Hematopoietic multipotent progenitor cell treated with erythropoietin and hydrocortisone succinate and interleukin-3 and kit ligand, for 15 days (in vitro differentiated cells): ENCODE measurements at places on chromosomes 3 and 15.

DNA sequence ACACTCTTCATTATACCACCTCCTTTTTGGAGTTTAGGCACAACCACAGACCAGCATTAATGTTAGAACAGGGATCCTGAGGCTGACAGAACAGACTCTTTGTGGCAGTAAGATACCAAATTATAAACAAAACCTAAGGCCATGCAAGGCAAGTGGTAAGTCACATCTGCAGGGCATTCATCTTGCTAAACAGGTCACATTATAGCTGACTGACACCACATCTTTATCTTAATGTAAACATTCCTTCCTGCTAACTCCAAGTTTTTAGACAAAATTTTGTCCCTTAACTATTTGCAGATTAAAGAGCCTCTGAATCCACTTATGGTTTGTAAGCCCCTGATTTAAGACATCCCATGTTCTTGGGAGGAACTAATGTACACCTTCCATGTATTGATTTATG is 500.6 kb downstream of the PYDC2 start:
- DNase-seq = no peak

DNA sequence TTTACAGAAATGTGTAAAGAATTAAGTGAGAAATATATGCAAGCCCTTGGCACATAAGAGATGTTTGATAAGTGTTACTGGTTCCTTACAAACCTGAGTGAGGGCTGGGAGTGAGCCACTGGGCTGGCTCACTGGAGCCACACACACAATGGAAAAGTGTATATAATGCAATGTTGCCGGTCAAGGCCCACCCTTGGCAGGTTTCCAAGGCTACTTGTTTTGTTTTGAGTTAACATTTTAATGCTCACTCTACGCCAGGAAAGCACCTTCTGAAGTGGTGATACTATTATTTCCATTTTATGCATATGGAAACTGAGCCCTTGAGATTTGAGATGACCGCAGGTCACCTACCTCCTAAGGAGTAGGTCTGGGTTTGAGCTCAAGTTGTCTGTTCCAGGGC is 71.8 kb upstream of the FHIT start:
- no peak for DNase-seq

- no peak for DNase-seq
These were observed 12.8 kb downstream of the NXPE3 start for GRCh38 chr3:101791778-101792177.

DNA sequence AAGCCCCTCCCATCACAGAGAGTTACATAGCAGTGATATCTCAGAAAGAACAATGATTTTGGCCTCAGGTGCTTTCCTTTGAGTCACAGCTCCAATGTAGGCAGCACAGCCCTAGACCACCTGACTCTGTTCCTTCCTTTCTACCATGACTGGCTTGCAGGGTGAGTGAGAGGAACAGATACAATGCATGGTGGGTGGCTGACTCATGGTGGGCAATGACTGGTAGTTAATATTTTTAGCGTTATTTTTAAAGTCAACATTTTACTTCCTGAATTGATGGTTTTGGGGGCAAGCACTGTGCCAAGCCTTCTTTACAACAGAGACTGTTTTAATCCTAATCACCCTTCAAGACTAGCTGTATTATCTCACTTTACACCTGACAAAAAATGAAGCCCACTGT is 32.8 kb upstream of the ST3GAL6 start:
- no peak for DNase-seq

- no peak for DNase-seq
These were observed 71.1 kb downstream of the SENP2 start for GRCh38 chr3:185657211-185657610.

DNA sequence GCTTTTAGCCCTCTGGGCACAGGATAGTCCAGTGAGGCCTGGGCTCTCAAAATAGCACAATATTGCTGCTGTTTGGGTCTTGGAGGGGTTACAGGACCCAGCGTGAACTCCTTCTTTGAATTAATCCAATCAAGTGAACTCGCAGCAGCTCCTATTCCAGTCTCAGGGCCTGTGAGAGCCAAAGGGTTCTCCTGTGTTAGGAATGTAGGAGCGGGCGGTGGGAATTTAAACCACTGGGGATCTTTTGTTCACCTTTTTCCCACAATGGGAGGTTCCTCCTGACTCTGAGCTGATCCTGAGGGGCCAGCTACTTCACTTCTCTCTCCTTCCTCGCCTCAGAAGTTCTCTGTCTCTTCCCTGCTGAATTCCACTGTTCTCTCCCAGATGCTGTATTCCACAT is 504.0 kb downstream of the UNC13C start:
- no peak for DNase-seq

DNA sequence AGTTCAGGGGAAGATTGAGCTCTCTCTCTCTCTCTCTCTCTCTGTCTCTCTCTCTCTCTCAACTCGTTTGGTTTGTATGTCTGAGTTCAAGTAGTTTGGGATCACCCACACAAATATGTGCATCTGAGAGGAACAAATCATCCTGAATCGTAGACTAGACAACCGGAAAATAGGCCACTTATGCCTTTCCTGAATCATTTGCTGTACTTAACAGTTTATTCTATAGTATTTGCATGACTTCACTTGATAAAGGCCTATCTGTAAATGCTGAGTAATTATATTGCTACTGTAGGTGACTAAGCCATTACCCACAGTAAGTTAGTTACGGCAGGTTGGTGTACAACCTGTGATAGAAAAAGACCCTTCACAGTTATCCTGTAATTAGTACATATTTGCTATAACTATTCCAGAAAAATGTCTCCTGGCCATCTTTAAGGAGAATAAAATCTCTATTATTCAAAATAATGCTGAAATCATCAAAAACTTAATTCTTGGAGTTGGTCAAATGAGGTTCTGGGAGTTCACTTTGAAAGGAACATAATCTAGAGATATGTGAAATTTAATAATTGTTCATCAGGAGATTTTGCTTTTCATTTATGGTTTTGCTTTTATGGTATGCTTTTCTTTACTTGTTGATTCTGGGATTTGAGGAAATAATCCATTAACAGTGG is 31.1 kb downstream of the OXSM start:
- DNase-seq = no peak

GRCh38 chr3:84963137-84963536 is 4.3 kb downstream of the CADM2 start:
- no peak for DNase-seq

- DNase-seq = no peak
These were observed 12.0 kb downstream of the STARD5 start for GRCh38 chr15:81311752-81312464.

DNA sequence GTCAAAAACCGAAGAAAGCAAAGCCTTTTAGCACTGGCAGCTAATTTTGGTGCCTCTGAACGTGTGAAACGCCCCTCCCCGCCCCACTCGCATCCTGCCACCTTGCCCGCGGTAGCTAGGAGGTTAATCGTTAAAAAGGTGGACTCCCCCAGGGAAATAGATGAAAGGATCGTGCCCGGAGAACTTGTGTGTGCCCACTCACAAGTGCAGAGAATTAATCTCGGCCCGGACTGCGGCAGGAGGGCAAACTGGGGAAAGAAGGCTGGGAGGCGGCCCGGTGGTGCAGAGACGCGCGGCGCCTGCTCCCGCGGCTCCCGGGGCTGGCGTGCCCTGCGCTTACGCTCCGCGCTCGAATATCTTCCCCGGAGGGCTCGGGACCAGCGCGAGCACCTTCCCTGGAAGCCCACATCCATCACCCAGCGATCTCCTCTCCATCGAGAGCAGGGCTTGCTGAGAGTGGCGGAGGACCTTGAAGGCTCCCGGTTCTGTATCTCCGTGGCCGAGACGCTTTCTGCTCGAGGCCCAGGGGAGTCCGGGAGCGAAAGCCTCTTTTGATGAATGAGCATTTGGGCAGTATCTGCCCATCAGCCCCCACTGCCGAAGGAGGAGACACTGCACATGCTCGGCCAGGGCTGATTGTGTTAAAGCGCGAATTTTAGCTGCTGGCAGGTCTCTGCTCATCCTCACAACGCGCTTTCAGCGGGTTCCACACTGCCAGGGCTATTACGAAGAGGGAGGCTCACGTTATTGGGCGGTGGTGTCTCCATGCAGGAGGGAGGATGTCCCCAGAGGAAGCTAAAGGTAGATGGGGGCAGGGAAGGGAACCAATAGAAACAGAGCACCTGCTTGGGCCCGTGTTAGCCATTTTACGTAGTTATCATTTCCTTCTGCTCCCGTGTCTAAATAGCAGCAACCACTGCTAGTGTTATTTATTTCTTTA is 1.3 kb upstream of the SPTSSB start:
- DNase-seq = no peak

DNA sequence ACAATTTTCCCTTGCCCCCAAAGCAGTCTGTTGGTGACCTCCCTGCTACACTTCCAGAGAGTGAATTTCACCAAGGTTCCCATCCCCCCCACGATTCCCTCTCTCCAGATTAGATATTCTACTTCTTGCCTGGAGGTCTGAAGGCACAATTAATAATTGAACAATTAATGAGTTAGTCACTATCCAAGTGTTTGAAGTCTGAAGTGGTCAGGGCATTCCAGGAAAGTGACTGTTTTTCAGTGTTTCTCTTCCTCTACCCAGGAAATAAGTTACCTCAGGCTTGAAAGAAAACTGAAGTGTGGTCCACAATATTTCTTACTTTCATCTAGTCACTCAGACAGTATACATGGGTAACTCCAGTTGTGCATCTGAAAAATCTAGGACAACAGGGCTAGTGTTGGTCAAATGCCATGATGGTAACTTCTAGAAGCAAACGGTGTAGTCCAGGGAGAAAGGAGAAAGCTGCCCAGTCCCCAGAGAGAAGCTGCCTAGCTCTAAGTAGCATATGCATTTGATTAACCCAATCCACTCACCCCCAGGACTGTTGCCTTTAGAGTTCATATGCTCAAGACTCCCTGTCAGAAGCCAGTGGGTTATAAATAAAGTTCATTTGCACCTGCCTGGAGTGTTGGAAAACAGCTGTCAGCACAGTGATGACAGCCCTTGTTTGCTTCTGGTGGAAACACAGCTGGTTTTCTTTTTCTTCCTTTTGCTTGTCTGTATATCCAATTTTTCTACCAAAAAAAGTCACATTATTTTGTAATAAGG is 2.3 kb upstream of the TM4SF4 start:
- DNase-seq = no peak

- DNase-seq = no peak
These were observed 38.8 kb downstream of the SPG21 start for GRCh38 chr15:64950888-64951287.

GRCh38 chr3:123431658-123432324 is 17.1 kb downstream of the ADCY5 start:
- DNase-seq = no peak

DNA sequence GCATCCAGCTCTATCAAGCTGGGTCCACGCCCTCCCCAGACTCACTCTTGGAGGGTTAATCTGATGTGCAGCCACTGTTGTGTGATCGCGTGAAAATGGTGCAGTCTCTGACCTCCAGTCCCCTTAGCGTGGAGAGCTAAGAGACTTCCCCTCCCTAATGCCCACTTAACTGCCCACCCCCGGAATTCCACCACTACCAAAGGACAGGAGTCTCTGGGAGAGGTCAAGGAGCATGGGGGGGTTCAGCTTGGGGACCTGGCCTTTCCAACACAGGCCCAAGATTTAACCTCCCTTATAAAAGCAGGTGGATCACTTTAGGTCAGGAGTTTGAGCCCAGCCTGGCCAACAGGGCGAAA is 48.8 kb downstream of the CCDC12 start:
- DNase-seq = no peak

DNA sequence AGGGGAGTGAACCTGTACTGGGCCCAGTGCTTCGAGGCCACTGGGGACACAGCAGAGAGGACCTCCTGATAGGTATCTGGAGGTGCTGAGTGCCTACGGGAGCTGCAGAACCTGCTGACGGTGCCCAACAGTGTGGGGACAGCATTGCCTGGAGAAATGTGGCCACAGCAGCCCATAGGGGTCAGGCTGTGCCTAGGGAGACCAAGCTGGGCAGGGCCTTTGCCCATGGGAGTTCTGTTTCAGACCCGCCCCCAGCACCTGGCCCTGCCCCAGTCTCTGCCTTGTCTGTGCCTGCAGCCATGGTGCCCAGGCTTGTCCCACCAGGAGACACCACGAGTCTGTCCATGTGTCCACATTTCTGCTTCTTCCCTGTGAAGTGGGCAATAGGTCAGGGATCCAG is 15.3 kb upstream of the RPL32 start:
- no peak for DNase-seq

DNA sequence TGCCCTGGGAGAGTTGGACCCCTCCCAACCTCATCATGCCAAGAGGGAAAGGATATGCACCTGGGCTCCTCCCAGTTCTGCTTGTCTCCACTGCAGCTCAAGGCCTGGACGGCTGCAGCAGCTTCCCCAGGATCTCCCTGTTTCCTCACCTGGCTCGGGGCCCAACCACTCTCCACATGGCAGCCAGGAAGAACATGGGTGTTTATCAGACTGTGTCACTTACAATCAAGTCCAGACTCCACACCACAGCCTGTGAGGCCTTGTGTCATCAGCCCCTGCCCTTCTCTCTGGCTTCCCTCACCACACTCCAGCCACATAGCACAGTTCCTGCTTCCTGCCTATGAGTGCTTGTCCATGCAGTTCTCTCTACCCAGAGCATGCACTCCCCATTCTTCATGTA is 534.4 kb downstream of the EPHB1 start:
- DNase-seq = no peak

DNA sequence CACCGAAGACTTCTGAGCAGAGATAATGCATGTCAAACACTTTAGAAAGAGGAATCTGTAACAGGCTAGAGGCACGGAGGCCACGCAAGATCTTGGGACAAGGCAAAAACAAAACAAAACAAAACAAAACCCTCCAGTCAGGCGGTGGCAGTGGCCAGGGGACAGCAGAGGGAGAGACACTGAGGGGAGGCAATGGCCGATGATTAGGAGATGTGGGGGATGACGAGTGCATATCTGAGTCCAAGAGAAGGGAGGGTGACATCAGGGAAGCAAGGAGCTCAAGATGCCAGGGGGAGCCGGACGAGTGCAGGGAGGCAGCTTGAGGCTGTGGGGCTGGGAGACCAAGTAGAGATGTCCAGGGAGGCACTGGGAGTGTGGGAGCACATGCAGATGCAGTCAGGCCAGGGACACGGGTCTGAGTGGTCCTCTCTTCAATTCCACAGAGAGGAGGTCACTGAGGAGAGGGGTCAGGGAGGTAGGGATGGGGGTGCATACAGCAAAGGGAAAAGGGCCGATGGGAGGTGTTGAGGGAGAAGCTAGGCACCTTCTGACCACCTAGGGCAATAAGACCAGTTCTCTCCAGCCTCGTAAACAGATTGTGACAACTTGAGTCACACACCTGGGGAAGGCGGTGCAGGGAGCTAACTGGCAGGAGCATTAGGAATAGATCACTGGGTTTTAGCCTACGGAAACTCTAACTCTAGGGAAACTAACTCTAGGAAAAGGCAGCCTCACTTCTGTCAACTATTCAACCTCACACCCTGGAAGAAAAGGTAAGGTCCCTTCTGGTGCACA is 29.6 kb downstream of the SLCO2A1 start:
- no peak for DNase-seq
